ENCODE measurements at places on chromosomes 2 and 18. TPM values are rescaled to one million over a fixed set of nuclear protein-coding genes. Genes with fewer than 3 reads are reported as not detected.

DNA sequence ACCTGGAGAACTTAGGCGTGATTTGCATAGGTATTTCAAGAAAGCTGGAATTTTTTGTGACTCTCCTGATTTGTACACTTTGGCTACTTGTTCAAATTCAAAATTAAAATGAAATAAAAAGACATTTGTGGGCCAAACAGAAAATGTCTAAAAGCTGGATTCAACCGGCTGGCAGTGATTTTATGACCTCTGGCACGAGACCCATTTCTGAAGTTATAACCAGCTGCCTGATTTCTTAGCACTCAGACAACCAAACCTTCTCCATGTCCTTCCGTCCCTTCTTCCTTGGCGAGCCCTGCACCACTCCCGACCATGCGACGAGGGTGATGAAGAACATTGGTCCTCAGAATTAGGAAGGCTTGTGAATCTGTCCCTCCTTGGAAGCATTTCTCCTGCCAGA, 19.7 kb downstream of the PKDCC start:
- no peaks in the 10 kb centered on the region for H3K27me3 ChIP-seq
- H3K4me3 ChIP-seq, result no peak overlapping the region
- H3K4me1 ChIP-seq, result peaks cover 3% of the 10 kb centered on the region
- no peak for DNase-seq
- no peaks in the 10 kb centered on the region for H3K36me3 ChIP-seq
- H3K27ac ChIP-seq, result no peak overlapping the region

DNA sequence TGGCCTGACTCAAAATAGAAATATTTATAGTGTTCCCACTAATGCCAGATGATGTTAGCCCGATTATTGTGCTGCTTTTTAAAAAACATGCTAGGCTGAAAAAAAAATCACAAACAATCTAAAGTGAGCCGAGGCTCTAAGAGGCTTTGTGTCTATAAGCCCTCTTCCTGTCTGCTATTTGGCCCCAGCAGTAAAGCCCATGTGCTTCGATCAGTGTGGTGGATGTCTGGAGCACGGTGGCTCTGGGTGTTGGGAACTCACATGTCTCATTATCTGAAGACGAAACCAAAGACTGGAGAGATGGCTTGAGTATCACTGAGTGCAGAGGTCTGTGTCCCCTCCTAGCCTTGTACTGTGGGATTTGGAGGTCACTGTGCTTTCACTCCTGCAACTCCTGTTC, 55.1 kb downstream of the INO80C start:
- DNase-seq, result no peak
- no peak overlapping the region for H3K27ac ChIP-seq
- no peaks in the 10 kb centered on the region for H3K4me1 ChIP-seq

- H3K27me3 ChIP-seq, result no peaks in the 10 kb centered on the region
- no peak overlapping the region for H3K4me3 ChIP-seq
- peaks cover 9% of the 10 kb centered on the region for H3K4me1 ChIP-seq
- no peak overlapping the region for H3K27ac ChIP-seq
- no peak for DNase-seq
These were observed 1.9 kb upstream of the STAT4 start for GRCh38 chr2:191152482-191153240.

GRCh38 chr2:88159955-88160415, 10.2 kb upstream of the THNSL2 start:
- DNase-seq, result no peak
- no peaks in the 10 kb centered on the region for H3K36me3 ChIP-seq
- no peaks in the 10 kb centered on the region for H3K27me3 ChIP-seq
- no peak overlapping the region for H3K27ac ChIP-seq
- H3K4me1 ChIP-seq, result peaks cover 3% of the 10 kb centered on the region

GRCh38 chr2:193946806-193947205, 1710.2 kb upstream of the SLC39A10 start:
- no peak overlapping the region for H3K4me3 ChIP-seq
- H3K36me3 ChIP-seq, result no peaks in the 10 kb centered on the region
- H3K4me1 ChIP-seq, result no peaks in the 10 kb centered on the region
- DNase-seq, result no peak

GRCh38 chr18:22778996-22779395, 154.1 kb upstream of the RBBP8 start:
- no peaks in the 10 kb centered on the region for H3K36me3 ChIP-seq
- H3K27me3 ChIP-seq, result peaks cover 6% of the 10 kb centered on the region

- H3K27me3 ChIP-seq, result peaks cover 6% of the 10 kb centered on the region
- H3K4me1 ChIP-seq, result peaks cover 15% of the 10 kb centered on the region
- no peak for DNase-seq
- H3K36me3 ChIP-seq, result no peaks in the 10 kb centered on the region
- no peak overlapping the region for H3K4me3 ChIP-seq
These were observed 241.3 kb upstream of the PXDN start for GRCh38 chr2:1985571-1985970.

DNA sequence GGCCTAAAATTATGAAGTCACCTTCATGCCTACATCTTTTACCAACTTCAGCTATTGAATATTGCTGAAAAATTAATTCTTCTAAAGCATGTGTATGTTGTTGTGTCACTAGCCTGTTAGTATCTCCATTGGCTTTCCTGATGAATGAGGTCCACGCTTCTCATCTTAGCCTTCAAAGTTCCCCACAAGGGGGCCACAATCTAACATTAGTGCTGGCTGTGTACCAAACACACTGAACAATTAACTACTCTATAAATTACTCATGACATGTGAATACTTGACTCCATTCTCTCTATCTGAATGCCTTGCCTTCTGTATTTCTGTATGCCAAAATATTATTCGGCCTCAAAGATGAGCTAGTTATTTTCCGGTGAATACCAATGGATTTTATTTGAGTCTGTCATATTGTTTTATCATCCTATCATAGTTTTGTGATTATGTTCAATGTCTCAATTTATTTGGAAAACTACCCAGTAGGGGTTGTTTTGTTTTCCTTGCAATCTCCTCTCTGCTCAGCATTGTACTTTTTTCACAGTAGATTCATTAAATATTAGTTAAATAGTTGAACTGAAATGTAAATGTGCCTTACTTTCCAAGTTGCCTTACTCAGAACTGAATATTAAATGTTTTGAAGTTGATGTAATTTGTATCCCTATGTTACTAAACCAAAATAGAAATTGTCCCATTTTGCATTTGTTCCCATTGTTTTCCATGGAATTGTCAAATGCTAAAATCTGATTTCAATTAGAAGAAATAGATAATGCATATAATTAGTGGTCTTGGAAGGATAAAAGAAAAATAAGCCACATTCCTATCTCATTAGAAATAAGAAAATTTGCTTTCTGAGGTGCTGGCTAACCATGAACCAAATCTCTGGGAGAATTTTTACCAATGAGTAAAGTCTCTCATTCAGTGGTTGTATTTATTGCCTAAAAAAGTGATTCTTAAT, 208.4 kb upstream of the COL3A1 start:
- no peaks in the 10 kb centered on the region for H3K4me1 ChIP-seq
- H3K27ac ChIP-seq, result no peak overlapping the region
- no peak overlapping the region for H3K4me3 ChIP-seq
- no peaks in the 10 kb centered on the region for H3K27me3 ChIP-seq
- no peak for DNase-seq

DNA sequence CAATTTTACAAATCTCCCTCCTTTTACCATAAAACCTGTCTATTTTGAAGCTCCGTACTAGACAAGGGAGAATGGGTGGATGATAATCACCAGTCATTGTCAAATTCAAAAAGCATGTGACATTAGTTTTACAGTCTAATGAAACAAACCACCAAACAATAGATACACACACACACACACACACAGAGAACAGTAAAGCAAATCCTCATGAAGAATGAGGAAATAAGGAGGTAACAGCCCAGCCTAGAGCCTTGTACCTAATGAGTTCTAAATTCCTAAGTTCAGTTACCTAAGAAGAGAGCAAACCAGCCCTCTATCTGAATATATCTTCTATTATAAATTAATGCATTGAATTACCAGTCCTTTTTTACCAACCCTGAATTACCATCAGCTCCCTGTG, 36.8 kb upstream of the BZW1 start:
- DNase-seq, result no peak
- H3K4me3 ChIP-seq, result no peak overlapping the region
- no peak overlapping the region for H3K27ac ChIP-seq
- H3K27me3 ChIP-seq, result no peaks in the 10 kb centered on the region
- no peaks in the 10 kb centered on the region for H3K4me1 ChIP-seq
- no peaks in the 10 kb centered on the region for H3K36me3 ChIP-seq

The SERPINB10 gene
- total RNA-seq, result not detected

The DAW1 gene
- total RNA-seq, result not detected

The SRD5A2 gene
- total RNA-seq, result not detected

The OTOF gene
- 0.39 TPM for total RNA-seq

The FOXD4L1 gene
- total RNA-seq, result not detected

The HOXD12 gene
- total RNA-seq, result not detected

The SERPINB12 gene
- total RNA-seq, result 78.9 TPM

The CFAP65 gene
- not detected for total RNA-seq

The REEP1 gene
- 0.34 TPM for total RNA-seq

The LINC00305 gene
- total RNA-seq, result not detected
